ENCODE measurements at places on chromosomes 4 and X.

- no peak for DNase-seq
Measured at GRCh38 chrX:15820106-15821073, 30.1 kb downstream of the ZRSR2 start.

GRCh38 chr4:106454581-106454980 lies 86.0 kb upstream of the GIMD1 start:
- DNase-seq, result no peak

DNA sequence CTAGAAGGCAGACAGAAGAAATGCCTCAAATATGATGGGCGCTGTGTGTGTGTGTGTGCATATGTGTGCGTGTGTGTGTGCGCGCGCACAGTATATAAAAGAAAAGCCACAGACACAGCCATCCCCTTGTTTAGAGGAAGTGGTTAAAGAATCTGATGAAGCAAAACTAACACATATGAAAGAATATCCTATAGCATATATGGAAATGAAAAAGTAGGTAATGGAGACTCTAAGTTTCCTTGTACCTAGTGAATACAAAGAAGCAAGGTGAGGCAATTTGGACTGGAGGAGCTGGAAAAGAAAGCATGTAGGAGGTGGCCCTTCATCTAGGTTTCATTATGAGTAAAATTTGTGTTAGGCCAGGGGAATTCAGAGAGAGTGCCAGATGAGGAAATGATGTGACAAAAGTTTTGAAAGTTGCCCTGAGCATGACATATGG lies 58.6 kb upstream of the MCF2 start:
- peak; percentile 29 for DNase-seq

GRCh38 chrX:10656214-10656613 lies 35.8 kb upstream of the MID1 start:
- DNase-seq, result no peak

- DNase-seq, result no peak
Measured at GRCh38 chr4:142581881-142582280, 264.2 kb downstream of the INPP4B start.

- DNase-seq, result no peak
Measured at GRCh38 chr4:15717086-15717485, 14.2 kb downstream of the BST1 start.

DNA sequence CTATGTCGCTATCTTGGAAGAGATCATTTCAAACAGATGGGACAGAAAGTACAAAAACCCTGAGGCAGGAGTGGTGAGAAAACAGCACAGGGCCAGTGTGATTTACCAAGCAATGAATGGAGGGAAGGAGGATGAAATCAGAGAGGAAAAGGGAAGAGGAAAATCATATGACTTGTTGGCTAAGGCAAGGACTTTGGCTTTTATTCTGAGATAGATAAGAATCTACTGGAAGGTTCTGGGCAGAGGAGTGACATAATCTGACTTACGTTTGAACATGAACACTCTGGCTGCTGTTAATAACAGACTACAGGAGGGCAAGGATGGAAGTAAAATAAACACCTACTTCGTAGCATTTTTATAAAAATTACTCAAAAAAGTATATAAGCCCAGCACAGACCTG lies 207.8 kb upstream of the SLC7A11 start:
- DNase-seq, result no peak

- no peak for DNase-seq
Measured at GRCh38 chr4:55030589-55030988, 94.8 kb downstream of the KDR start.

GRCh38 chrX:117532339-117532738 lies 584.3 kb downstream of the KLHL13 start:
- DNase-seq, result no peak

DNA sequence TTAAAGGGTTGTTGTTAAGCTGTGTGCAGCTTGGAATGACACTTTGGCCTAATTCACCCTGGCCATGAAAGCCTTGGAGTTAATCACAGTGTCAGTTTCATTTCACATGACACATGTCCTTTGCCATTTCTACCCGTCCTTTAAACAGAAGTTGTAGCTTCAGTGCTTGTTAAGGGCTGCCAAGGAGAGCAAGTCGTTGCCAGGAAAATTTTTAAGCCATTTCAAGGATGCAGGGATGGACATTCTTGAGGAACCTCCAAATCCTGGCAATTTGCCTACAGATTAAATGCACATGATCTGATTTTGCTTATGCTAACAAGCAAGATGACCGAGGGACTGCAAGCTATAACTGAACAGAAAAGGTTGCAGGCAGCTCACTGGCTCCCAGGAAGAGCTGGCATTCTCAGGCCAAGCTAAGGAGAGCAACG lies 40.5 kb downstream of the SETD7 start:
- no peak for DNase-seq

- no peak for DNase-seq
Measured at GRCh38 chrX:23616361-23616760, 50.9 kb upstream of the PRDX4 start.

DNA sequence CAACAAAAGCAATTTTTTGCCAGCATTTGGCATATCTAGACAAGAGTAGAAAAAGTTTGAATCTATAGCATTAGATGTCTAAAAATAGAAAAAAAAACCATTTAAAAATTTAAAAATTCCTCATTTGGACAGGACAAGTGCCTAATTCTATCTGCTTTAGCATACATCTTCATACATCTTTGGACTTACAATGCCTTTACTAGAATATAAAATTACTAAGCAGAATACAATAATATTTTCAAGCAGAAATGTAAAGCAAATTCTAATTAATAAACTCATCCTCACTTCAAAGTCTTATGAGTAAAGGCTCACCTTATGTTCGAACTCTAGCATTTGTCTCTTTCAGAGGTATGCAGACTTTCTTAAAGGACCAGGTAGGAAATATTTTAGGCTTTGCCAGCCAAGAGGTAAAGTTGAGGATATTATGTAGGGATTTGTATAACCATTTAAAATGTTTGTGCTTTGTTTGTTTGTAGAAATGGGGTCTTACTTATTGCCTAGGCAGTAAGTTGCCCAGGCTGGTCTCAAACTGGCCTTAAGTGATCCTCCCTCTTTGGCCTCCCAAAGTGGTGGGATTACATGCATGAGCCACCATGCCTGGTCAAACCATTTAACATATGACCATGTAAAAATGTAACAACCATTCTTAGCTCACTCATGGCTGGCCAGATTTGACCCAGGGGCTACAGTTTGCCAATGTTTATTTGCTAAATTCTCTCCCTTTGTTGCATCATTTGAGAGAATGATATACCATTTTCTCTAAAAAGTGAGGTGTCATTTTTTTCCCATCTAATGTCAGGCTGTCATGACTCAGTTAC lies 29.1 kb downstream of the UGDH start:
- no peak for DNase-seq

- no peak for DNase-seq
Measured at GRCh38 chrX:132395026-132395425, 93.8 kb downstream of the MBNL3 start.

DNA sequence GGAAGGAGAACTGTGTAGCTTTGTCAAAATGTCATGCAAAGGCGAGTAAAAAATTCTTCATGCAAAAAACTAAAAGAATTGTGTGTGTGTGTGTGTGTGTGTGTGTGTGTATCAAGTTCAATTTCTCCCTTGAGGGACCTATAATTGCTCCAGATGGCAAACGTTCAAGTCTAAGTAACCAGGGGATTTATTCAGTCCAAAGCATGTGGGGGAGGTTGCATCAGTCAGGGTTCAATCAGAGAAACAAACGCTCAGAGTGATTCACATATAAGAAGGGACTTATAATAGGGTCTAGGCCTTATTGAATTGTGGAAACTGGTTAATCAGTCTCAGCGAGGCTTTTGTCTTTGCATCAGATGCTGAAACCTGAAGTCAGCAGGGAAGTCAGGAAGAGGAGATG lies 5.0 kb downstream of the DCAF8L1 start:
- DNase-seq, result no peak

GRCh38 chrX:71111141-71111843 lies at the start of gene IL2RG:
IL2RG (minus strand) TSS chrX:71111577; CDS start chrX:71111539, 38 bp downstream.
- peak; percentile 81 for DNase-seq

DNA sequence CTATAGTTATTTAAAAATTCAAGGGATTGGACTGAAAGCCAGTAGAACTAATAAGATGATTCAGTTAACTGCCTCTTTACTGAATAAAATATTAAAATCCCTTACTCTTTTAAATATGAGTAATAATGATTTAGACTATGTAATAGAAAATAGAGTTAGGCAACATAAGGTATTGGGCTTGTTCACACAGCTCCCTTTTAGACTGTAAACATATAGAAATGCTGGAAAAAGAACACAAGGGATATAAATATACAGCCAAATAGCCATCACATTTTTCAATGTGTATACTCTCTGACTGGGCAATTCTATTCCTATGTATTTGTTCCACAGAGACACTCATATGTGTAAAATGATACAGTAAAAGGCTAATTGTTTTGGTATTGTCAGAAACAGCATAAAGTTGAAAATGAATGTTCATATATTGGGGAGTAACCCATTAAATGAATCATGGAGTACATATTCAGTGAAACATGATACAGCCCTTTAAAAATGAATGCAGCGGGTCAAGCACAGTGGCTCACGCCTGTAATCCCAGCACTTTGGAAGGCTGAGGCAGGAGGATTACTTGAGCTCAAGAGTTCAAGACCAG lies 129.8 kb downstream of the TBC1D19 start:
- DNase-seq, result no peak

DNA sequence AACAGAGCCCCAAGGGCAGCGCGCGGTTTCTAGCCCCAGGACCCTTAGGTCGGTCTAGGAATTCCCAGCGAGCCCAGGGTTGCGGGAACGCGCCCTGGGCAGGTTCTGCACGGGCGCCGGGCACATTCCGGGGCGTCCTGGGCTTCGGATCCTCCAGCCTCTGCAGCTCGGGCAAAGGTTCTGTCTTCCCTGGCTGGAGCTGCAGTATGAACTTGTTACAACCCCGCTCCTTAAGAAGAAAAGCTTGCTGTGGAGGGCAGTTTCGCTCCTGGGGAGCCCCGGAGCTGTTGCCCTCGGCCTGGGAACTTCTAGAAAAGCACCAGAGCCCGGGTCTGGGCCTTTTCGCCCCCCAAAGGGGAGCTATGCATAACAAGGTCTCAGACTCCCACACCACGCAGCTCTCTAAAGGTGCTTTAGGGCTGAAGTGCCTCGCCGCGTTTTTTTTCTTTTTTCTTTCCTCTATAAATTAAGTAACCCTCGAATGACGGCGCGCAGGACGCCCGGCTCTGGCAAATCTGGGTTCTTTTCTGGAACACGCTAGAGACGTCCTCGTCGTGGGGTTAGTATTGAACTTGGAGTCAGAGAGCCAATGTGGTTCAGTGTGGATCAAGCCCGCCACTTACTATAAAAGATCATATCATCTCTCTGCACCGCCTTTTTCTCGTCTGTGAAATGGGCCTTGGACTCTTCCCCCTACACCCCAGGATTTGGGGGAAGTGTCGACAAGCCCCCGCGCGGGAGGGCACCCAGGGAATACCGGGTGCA lies 5.7 kb downstream of the MSX1 start:
- DNase-seq, result no peak

- no peak for DNase-seq
Measured at GRCh38 chr4:18390655-18391353, 369.2 kb upstream of the LCORL start.

- no peak for DNase-seq
Measured at GRCh38 chrX:16771483-16772398, 14.5 kb upstream of the TXLNG start.

DNA sequence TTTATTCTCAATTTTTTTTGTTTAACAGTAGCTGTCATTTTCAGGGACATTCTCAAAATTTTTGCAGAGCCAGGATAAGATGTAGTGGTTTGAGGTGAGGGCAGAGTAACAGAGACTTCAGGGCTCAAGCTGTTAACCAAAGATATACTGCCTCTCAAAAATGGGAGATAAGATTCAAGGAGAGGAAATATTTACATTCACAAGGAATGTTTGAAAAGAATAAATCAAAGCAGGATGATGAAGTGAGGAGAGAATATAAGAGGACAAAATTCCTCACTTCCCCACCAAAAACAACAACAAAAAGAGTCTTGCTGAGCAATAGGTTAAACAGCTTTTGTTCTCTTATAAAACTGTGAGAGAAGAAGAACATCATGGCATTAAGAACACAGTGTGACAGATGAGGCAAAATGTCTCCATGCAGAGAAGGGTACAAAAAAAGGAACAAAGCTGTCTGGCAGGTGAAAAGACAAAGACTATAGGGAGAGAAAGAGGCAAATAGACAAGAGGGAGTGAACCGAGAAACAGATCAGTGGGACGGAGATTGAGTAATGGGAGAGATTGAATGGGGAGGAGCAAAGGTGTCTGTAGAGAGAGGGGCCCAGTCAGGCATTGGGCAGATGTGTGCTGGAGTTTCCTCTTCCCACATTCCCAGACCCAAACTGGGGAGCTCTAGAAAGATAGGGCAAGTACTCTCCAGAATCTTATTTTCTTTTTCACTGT lies 106.1 kb upstream of the TMEM150C start:
- DNase-seq, result no peak

- no peak for DNase-seq
Measured at GRCh38 chrX:26026179-26026578, 112.0 kb upstream of the MAGEB18 start.

DNA sequence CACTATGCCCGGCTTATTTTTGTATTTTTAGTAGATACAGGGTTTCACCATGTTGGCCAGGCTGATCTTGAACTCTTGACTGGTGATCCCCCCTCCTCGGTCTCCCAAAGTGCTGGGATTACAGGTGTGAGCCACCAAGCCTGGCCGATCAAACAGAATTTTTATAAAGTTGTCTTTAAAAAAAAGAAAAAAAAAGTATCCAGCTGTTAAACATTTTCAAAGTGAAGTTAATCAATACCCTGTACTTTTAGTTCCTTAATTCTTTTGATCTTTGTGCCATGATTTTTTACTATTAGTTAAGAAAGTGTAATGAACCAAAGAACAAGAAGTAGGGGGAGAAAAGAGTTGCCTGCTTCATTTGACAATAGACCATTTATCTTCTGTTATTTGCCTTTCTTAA lies 24.3 kb downstream of the SMAD1 start:
- DNase-seq, result no peak

DNA sequence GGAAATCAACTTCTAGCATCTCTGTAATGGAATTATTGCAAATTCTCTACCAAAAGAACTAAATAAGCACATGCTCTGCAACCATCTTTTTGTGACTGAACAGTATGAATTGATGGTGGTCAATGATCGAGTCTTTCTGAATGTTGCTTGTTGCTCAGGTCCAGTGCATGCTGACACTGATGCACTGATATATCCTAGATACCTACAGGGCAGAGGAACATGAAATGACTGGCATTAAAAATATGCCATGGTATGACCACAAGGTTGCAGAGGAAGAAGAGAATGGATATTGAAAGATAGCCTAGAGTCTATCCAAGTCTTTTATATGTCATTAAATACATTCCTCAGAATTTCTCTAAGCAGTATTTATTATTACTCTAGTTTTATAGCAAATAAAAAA lies 692.8 kb upstream of the TENM3 start:
- no peak for DNase-seq
